ENCODE measurements at places on chromosomes 11 and 22.

DNA sequence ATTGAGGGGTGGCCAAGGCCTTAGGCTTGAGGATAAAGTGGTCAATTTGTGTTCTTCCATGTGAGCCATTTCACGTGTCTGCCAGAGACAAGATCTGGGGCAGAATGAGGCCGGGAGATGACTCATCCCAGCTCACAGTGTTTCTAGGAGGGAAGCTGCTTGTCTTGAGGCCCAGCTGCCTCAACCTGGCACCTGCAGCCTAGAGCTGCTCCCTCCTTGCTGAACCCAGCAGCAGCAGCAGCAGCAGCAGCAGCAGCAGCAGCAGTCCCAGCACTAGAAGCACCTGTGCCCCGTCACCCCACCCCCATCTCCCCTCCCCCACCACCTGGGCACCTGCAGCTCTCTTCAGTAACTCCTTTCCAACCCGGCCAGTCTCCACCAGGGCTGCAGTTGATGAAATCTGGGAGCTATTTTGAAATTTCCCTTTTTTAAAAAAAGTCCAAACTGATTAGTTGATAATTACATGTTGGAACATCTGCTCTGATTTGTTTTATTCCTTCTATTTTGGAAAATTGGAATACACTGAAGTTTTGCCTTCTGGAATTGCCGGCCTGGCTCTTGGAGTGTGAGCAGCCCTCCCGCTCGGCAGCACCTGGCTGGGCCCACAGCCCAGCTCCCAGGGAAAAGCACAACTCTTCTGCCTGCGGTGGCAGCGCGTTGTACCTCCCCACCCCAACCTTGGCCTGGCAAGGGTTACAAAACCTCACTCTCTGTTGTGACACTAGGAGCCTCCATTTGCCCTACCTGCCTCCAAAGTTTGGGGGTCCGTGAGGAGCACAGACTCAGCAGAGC lies 143.5 kb downstream of the NXPE2 start:
- DNase-seq, result no peak

GRCh38 chr22:35629406-35630216 lies 12.5 kb upstream of the MB start:
- DNase-seq, result peak; percentile 62

DNA sequence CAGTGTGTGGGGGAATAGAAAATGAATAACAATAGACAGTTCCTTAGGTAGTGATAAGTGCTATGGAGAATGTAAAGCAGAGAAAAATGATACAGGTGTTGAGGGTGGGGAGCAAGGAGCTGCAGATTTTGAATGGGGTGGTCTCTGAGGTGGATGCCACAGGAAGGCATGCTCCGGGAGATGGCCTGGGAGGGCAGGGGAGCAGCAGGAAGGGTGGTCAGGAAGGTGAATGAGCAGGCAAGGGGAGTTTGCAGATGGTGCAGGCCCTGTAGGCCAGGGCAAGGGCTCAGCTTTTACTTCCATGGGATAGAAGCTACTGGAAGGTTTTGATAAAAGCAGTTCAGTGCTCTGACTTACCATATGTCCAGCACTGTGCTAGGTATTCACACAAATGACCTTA lies 44.8 kb downstream of the FDX1 start:
- no peak for DNase-seq

GRCh38 chr11:62061356-62062222 lies 62.2 kb upstream of the INCENP start:
- DNase-seq, result no peak

- no peak for DNase-seq
Measured at GRCh38 chr22:35369996-35370395, 10.9 kb upstream of the HMOX1 start.

DNA sequence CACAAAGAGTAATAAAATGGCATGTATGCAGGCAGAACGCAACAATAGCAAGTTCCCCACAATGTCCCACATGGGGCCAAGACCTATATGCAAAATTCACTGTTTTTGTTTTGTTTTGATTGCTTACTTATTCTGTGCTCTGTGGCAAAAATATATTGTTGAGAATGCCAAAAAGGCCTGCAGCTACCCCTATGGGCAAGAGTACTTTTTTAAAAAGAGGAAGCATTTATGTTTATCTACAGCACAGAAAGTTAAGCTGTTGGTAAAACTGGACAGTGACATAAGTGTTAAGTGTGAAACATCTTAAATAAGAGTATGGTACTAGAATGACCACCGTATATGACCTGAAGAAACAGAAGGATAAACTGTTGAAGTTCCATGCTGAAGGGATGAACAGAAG lies 301.9 kb upstream of the ZC3H12C start:
- DNase-seq, result no peak

DNA sequence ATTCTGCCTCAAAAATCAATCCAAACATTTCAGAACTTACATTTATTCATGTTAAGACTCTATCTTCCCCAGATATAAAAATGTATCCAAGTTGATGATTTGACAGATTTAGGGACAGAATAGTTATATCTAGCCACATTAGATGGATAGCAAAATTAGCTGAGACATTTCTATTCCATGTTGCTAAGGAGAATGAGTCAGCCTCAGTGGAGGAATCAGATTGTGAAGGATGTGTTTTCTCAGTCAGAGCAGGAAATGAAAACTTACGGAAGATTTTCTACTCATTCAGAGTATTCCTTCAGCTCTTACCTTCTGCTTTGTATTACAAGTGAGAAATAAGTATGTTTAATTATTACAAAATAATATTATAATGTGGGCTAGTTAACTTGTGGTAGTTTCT lies 556.3 kb upstream of the ANO3 start:
- DNase-seq, result no peak

DNA sequence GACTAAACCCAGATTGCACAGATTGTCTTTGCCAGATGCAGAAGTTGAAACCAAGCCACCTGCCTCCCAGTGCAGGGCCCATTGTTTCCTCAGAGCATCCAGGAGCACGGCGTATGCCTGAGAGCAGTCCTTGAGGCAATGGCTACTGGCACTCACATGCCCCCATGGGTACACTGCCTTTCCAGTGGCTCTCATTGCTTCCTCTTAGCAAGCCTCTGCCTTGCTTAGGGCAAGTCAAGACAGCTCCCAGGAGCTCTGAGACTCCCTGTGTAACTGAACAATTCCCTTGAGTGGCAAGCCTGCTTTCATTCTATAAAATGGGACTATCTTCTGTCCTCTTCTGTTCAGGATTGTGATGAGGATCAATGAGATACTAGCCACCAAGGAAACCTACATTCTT lies 4.1 kb downstream of the SYTL2 start:
- DNase-seq, result no peak

- no peak for DNase-seq
Measured at GRCh38 chr11:125272821-125273220, 108.3 kb downstream of the PKNOX2 start.

DNA sequence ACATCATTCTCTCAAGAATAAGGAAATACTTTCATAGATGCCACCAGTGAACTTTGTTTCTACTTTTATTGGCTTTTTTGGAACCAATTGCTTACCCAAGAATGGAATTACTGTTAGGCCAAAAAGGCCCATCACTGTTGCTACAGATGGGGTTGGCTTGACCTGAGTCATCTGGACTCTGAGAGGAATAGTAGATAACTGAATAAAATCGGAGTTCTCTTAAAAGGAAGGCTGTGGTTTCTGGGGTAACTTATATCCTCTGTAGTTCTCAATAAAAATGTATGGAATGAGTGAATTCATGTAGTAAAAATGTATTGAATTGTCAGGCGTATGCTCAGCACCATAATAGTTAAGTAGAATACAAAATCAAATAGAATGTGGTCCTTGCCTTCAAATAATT lies 56.6 kb downstream of the ARHGEF12 start:
- DNase-seq, result no peak

GRCh38 chr11:110097459-110098012 lies 4.3 kb downstream of the ZC3H12C start:
- no peak for DNase-seq

- peak; percentile 35 for DNase-seq
Measured at GRCh38 chr11:118180300-118180703, 3.9 kb upstream of the SCN2B start.

DNA sequence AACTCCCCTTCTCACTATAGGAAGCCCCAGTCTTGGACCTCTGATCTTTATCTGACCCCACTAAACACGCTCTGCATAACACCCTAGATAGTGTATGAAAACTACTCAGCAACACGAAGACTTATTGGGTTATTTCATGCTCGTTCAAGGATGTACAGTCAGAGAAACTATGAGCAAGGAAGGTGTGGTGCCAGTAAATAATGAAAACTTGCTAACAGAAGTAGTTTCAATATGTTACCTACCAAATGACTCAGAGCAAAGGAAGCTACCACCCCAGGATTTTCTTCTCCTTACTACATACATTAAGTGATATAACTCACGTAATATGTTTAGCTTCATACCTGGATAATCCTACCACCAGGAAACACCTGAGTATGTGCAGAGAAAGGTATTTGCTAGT lies 25.9 kb upstream of the LYVE1 start:
- no peak for DNase-seq

DNA sequence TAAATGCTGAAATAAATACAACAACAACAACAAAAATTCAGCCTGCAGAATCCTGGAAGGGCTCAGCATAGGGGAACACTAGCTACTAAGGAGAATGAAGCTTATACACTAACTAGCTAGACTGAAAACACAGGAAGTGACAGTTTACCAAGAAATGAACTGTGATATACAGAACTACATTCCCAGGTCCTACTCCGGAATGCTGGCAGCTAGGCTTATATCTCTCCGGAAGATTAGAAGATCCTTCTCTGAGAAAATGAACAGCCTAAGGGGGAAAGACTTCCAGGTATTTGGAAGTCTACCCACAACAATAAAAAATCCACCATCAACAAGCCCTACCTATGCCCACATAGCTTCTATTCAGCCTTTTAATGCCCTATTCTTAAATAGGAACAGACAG lies 31.0 kb downstream of the CCDC34 start:
- no peak for DNase-seq

DNA sequence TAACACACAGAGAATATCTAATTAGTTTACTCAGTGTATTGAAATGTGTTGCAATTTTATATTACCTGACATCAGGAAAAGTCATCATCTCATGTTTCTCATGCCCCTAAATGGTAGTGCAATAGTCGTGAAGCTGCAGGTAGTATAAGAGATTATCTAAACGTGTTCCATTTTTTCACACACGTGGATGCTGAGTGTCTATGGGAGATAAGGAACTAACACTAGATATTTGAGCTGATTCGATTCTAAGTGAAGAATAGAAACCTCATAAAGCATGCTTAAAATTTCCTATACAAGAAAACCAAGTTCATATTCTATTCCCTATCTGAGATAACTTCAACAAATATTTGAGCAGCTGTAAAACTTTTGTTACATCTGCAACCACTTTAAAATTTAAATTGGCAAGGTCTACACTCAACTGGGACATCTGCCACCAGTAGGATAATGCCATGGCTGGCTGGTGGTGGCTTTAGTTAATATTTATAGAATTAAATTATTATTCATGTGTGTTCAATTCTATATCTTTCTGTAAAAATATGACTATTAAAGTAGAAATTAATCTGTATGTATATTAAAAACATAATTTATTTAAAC lies 388.8 kb downstream of the LUZP2 start:
- DNase-seq, result no peak

DNA sequence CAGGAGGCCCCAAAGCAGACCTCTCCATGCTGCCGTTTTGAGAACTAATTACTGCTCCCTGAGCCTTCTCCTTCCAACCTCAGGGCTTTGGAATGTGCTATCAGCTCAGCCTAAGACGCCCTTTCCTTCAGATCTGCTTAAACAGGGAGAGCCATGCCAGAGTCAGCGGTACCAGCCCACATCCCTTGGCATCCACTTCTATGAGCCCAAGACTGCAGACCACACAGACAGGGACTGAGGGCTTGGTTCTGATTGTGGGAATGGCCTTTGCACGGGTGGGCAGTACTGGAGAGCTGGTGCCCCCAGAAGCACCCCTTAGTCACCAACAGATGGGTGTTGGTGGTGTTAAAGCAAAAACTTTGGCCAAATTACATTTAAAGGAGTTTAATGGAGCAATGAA lies 146.5 kb downstream of the TTC17 start:
- DNase-seq, result no peak

GRCh38 chr11:67439321-67440228 lies 2.1 kb upstream of the PTPRCAP start:
- peak; percentile 65 for DNase-seq

GRCh38 chr11:134710861-134711407 lies 298.9 kb upstream of the B3GAT1 start:
- no peak for DNase-seq

DNA sequence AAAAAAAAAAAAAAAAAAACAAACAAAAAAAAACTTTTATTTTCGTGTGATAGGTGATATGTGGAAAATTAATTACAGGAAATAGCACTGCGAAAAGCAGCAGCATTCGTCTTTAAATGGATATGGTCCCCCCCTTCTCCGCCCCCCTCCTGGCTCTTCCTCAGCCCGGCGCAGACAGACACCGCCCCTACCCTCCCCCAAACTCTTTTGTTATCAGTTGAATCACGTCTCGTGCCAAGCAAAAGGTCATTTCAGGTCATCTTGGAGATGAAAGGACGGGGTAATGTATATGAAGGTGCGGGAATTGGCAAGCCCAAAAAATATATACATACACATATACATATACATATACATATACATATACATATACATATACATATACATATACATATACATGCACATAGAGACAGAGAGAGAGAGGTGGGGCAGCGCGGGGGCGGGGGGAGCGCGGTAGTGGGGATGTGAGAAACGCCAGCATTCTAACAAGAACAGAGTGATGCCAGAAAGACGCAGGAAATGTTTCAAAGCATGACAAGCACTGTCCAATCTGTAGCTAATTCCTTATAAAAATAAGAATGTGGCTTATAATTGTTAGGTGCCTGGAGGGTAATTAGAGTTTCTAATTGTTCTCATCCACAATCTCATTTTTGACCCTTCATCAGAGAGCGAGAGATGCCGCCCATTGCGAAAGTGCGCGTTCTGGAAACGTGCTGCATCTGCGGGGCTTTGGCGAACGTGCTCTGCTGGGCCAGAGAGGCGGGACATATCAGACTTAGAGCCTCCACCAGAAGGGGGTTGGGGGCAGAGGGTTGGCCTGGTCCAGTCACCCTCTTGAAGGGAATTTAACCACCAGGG lies 214.5 kb upstream of the UBASH3B start:
- DNase-seq, result no peak

DNA sequence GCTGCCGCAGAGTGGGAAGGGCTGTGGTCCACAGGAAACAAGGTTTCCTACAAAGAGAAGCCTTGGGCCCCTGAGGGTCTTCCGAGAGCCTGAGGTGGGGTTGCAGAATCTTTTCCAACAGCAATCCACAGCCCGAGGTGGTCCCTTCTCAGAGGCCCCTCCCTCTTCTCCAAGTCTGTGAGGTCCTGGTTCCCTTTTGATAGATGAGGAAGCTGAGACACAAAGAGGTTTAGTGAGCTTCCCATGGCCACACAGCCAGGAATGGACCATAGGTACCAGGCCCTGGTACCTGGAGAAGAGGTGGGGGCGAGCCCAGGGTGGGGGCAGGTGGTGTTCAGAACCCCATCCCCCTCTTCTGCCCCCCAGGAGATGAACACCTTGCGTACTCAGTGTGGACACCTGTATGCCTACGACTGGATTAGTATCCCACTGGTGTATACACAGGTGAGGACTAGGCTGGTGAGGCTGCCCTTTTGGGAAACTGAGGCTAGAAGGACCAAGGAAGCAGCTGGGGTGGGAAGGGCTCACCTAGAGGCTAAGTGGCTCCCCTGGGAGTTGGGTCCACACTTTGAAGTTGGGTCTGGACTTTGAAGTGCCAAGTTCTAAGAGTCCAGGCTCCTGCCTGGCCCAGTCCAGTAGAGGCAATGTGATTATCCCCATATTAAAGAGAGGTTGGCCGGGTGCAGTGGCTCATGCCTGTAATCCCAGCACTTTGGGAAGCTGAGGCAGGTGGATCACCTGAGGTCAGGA lies 7.0 kb downstream of the BEST1 start:
- DNase-seq, result no peak

- peak; percentile 14 for DNase-seq
Measured at GRCh38 chr22:45504373-45505341, 2.0 kb downstream of the FBLN1 start.

GRCh38 chr11:66920978-66921784 lies 37.0 kb downstream of the PC start:
- no peak for DNase-seq
